ENCODE measurements at places on chromosomes 6 and 20.

DNA sequence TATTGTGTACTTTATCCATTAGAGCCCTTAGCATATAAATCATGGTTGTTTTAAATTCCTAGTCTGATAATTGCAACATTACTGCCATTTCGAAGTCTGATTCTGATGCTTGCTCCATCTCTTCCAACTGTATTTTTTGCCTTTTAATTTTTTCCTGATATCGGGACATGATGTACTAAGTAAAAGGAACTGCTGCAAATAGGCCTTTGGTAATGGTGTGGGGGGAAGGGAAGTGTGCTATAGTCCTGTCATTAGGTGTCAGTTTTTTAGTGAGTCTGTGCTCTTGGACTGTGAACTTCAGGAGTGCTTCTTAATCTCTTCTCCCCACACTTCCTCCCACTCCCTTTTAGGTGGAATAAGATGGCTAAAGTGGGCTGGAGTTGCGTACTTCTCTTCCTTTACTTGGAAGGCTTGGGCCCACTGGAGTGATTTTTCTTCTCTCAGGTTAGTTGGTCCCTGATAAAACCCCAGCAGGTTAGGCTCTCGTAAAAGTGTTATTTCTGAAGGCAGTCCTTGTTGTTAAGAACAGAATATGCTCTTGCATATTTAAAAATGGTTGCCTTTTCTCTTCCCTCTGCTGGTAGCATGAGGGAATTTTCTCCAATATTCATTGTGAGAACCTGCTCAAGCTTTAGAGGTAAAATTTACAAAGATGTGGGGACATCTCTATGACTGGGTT is 18.1 kb downstream of the STXBP5 start:
- no peak for DNase-seq

GRCh38 chr6:121482751-121483150 is 47.3 kb downstream of the GJA1 start:
- no peak for DNase-seq

DNA sequence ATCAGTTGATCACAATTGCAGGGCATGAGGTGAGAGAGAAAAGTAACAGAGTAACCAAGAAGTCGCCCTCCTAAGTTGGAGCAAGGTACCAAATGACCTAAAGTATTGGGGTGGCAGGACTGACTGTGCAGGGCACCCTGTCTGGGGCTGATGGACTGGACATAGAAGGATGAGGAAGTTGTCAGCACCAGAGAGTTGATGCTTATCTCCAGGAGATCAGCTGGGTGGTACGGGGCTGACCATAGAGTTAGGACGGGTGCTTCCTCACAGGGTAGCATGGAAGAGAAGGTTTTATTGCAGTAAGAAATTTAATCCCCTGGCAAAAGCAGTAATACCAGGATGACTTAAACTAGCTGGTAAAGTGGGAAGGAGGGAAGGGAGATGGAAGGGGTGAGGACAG is 66.7 kb downstream of the TMEM170B start:
- DNase-seq = no peak

GRCh38 chr20:23655491-23656211 is 17.9 kb upstream of the CST3 start:
- DNase-seq = peak; percentile 86

DNA sequence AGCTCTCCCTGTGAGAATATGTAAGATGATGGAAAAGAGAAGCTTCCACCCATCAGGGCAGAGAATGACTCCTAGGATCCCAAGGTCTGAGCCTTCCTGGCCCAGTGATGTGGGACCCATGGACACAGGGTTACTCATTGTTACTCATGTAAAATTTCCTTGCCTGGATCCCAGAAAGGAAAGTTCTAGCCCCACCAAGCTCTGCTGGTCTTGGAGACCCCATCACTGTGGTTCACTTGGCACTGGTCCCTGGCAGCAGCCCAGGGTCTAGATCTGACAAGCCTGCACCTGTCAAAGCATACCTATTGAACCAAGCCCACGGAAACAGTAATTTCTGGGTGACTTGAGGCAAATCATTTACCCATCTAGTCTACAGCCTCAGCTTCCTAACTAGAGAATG is 22.1 kb downstream of the MDGA1 start:
- no peak for DNase-seq

DNA sequence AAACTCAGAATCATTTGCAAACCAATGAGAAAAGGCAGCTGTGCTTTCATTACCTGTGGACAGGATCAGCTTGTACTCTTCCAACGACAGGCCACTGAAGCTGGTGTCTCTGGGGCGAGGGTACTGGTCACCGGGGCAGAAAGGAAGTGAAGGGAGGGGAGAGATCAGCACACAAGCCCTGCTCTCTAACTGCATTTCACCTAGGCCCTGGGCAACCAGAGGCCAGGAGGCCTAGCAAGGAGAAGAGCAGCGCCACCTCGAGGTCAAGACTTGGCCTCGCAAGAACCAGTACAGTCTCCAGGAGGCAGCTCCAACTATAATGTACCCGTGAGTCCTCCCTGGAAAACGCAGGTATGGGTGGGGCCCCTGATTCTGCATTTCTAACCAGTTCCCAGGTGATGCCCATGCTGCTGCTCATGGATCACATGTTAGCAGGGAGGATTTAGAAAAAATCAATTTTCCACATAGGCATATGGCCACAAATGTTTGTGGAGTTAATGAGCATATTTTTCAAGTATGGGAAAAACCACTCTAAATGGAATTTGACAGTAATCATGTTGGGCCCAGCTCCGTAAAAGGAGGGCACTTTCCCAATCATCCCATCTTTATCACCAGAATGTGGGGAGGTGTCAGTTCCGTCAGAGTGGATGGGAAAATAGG is 11.0 kb downstream of the UQCC2 start:
- peak; percentile 76 for DNase-seq

GRCh38 chr6:104010897-104011296 is 848.8 kb downstream of the HACE1 start:
- no peak for DNase-seq

DNA sequence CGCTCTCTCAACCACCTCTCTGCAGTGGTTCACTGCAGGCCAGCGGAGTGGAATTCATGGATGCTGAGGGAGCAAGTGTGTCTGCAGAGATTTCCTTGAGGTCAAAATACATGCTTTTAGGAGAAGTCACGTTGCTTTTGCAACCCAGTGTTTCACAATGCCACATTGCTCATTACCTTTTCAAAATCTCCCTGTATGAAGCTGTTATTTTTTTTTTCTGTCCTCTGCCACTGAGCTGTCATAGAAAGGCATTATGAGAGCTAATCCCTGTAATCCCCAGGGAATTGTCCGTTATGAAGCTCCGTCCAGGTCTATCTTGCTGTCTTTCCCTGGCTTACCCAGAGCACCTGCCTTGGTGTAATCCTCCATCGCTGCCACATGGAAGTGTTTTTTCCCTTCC is 60.5 kb upstream of the SLC22A23 start:
- no peak for DNase-seq

- no peak for DNase-seq
Measured at GRCh38 chr6:127100510-127101140, 17.8 kb upstream of the RSPO3 start.

- no peak for DNase-seq
Measured at GRCh38 chr6:88933521-88933920, 29.9 kb downstream of the RNGTT start.

GRCh38 chr6:121573481-121573880 is 138.0 kb downstream of the GJA1 start:
- no peak for DNase-seq

GRCh38 chr6:105459049-105459448 is 56.2 kb upstream of the PREP start:
- DNase-seq = no peak

DNA sequence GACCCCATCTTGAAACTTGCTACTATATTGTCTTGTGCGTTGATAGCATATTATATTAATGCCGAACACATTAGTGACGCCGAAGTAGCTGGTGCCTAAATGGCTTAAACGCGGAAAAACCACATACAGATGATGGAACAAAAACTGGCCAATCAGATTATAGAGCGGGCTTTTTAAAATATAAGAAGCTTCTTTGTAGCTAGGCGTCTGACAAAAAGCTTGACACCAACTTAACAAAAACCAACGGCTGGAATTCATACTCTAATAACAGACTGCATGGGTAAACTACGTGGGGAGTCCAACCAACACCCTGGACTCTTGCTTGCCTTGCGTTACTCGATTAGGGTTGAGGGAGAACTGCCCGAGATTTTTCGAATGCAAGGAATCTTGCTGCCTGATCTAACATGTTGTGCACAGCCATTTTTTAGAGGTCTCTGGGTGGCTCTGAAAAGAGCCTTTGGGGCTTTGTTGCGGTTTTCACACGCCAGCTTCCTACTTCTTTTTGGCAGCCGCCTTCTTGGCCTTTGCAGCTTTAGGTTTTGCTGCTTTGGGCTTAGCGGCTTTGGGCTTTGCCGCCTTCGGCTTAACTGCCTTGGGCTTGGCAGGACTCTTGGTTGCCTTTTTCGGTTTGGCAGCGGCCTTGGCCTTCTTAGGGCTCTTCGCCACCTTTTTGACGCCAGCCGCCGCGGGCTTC is 45.7 kb downstream of the OR2B2 start:
- DNase-seq = no peak

DNA sequence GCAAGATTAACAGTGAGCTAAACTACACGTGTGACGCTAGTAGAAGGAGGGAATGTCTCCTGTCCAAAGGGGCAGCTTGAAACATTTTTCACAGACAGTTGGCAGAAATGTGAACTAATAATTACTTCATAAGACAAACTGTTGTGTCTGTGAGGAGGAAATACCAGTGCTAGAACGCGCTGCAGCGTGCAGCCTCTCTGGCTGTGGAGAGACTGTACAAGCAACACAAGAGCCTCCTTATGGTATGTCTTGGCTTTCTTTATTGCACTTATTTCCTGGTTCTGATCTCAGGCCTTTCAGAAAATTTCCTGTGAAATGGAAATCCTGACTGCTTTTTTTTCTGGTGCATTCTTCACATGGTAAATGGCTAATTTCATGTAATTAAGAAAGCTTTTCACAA is 25.3 kb upstream of the TIAM2 start:
- DNase-seq = no peak

DNA sequence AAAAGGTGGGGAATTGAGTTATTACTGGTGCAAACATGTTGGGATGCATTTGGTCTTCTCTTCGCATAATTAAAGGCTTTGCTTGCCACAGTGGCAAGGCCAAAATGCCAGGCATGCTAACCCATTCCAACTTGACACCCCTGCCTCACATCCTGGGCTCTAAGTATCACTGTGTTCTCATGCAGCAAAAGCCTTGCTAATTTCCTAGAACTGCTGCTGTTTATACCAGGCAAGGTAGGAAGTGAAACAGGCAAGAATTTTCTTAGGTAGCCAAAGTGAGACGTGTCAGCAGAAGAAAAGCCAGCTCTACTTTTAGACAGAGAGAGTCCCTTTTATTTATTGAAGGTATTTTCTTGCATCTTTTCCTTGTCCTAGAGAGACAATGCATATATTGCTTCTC is 41.2 kb downstream of the LYRM2 start:
- DNase-seq = no peak

DNA sequence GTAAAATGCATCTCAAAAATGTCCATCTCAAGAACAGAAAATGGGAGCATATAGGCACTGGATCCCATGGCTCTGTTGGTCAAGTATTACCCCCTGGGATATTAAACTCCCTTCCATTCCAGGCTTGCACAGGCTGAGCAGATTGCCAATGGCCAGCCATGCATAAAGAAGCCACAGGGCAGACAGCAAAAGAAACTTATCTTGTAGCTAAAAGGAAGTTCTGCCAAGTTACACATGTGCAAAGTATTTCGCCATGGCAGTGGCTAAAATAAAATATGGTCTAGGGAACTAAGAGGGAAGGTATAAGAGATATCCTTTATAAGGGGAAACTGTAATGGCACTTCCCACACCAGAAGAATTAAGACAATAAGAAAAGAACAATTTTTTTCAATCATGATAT is 415.6 kb upstream of the BTBD3 start:
- DNase-seq = no peak

DNA sequence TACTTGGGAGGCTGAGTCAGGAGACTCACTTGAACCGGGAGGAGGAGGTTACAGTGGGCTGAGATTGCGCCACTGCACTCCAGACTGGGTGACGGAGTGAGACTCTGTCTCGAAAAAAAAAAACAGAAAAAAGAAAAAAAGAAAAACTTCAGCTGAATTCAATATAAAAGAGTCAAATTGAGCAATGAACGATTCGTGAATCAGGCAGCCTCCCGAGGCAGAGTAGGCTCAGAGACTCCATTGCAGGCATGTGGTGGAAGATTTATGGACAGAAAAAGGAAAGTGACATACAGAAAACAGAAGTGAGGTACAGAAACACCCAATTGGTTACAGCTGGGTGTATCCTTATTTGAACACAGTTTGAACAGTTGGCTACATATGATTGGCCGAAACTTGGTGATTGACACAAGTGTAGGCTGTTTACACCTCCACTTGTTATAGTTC is 56.3 kb downstream of the HLA-DPB1 start:
- no peak for DNase-seq

GRCh38 chr6:586553-586952 is 70.3 kb downstream of the HUS1B start:
- no peak for DNase-seq
